Neuronal stem cell (in vitro differentiated cells): ENCODE measurements at places on chromosomes 4 and X.

- DNase-seq = peak; percentile 29
Measured at GRCh38 chr4:158624889-158625478, 46.7 kb downstream of the C4orf46 start.

- no peak for DNase-seq
Measured at GRCh38 chrX:53939127-53939526, 105.1 kb downstream of the PHF8 start.

DNA sequence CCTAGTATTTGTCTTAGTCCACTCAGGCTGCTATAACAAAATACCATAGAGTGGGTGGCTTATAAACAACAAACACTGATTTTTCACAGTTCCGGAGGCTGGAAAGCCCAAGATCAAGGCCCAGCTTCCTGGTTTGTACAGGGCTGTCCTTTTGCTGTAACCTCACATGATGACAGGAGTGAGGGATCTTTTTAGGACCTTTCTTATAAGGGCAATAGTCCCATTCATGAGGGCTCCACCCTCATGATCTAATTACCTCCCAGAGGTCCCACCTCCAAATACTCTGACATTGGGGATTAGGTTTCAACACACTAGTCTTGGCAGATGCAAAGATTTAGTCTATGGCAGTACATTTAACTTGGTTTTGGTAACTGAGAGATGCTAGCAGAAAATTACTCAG, 20.9 kb downstream of the GPAT3 start:
- DNase-seq = no peak

DNA sequence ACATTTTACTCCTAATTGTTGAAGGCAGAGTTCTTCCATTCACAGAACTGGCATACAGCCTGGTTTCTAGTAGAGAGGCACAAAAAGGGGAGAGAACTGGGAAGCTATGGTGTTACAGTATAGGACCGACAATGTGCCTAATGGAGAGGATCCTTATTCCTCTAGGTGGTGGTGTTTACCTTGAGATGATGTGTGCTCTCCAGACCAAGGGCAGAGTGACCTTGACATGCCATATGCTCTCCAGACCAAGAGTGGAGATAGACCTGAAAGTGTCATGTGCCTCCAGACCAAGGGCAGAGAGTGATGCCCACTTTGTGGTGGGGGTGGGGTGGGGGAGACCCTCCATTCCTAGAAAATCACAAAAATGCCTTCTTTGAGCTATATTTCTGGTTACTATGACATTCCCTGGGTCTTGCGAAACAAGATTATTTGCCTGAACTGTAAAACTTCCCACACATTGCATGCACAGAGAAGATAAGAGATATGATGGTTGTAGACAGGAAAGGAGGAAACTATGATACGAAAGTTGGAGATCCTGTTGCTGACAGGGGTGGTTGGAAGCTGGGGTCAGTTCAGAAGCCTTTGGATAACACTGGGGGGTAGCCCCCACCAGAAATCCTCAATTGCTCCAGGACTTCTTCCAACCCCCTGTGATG, 119.7 kb downstream of the TEX13C start:
- DNase-seq = no peak

DNA sequence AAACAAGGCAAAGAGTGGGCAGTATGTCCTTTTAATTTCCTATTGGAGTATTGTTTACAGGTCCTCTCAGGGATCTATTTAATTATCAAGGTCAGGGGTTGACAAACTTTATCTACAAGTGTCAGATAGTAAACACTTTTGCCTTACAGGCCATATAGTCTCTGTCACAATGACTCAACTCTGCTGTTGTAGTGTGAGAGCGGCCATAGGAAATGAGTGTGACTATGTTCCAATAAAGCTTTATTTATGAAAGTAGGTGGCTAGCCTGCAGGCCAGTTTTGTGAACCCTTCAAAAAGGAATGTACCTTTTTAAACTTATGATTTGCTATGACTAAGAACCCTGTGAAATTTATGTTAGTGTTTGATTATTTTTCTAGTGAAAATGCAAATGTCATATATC, 156.1 kb downstream of the GPAT3 start:
- no peak for DNase-seq

DNA sequence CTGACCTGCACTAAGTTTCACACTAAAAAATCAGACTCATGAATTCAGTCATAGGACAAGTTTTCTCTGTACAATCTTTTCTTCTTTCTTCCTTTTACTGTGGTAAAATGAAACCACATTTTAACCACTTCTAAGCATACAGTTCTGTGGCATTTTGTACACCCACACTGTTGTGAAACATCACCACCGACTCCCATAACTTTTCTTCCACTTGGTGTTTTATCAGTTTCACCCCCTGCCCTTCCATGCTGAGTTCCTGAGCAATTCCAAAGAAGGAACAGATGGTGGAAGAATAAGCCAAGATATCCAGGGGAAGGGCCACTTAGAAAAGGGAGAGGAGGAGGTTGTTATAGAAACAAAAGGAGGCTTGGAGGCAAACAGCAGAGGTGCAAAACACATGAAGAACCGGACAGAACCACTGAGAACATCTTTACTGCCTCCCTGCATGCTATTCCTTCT, 22.6 kb downstream of the SLC25A4 start:
- no peak for DNase-seq

- no peak for DNase-seq
Measured at GRCh38 chrX:71067089-71067488, 1.0 kb downstream of the SNX12 start.

- no peak for DNase-seq
Measured at GRCh38 chr4:23911675-23912455, 22.0 kb upstream of the PPARGC1A start.

GRCh38 chr4:182741914-182742313, 175.3 kb downstream of the DCTD start:
- DNase-seq = no peak

- no peak for DNase-seq
Measured at GRCh38 chr4:100738196-100739165, 220.7 kb upstream of the EMCN start.

DNA sequence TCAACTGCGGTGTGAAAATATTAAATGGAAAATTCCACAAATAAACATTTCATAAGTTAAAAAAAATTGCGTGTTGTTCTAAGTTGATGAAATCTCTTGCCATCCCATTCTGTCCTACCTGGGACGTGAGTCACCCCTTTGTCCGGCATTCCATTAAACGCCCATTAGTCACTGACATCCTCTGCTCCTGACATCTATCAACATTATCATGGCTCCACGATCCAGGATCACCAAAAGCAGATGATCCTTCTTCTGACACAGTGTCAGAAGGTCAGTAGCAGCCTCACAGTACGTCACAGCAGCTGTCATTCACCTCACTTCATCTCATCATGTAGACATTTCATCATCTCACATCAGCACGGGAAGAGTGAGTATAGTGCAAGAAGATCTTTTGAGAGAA, 125.7 kb downstream of the ZNF827 start:
- DNase-seq = no peak

DNA sequence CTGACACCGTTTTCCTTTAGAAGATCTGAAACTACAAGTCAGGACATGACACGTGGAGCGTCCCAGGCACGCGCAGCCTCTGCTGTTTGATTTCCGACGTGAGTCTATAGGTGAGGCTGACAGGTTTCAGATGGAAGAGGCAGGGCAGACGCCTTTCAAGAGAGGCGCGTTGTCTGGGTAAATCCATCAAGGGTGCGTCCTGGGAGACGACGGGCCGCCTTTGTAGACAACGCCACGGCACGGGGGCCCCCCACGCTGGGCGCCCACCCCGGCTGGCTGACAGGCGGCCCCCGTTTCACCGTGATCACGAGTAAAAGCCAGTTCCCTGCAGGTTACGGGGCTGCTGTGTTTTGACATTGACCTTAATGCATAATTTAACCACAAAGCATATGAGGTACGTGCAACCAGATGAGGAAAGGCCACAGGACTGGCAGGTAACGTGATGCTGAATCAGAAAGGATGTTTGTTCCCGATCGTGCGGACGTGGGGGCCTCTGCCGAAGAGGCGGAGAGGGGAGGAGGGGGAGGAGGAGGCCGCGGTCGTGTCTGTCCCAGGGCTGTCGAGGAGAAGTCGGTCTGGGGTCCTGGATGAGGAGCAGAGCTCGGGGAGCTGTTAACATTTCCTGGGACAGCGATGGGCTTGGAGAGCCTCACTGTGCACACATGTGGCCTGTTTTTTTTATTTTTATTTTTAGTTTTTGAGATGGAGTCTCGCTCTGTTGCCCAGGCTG, 51.1 kb upstream of the PPP2R3B start:
- no peak for DNase-seq

DNA sequence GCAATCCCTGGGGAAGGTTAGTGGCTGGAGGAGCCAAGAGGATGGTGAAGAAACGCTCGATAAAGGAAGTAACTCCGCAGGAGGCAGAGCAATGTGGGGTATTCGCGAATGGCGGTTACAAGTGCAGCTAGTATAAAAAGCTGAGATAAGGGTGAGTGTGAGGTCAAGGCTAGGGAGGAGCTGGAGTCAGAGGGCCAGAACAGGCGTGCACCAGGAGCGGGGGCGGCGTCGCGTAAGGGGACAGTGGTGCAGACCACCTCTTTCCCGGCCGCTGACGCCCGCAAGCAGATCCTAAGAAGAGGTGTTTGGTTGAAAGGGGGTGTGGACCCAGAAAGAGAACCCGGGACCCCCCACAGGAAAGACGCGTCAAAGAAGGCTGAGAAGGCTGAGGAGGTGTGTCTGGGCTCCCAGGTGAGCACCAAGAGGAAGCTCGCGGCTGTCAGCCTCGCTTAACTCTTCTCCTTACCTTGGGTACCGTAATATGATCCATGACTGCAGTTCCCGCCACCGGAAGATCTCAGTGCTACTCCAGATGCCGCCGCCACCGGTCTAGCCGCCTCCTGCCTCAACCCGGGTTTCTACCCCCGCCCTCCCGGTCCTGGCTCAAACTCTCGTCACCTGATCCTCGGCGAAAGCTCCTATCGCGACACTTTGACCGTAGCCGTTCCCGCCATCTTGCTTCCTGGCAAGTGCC, at the start of gene MTMR8:
TSS of gene MTMR8 (minus strand) at position 579 of the 694 bp plus-strand sequence. CDS start at position 490, 89 bp downstream.
- peak; percentile 54 for DNase-seq

DNA sequence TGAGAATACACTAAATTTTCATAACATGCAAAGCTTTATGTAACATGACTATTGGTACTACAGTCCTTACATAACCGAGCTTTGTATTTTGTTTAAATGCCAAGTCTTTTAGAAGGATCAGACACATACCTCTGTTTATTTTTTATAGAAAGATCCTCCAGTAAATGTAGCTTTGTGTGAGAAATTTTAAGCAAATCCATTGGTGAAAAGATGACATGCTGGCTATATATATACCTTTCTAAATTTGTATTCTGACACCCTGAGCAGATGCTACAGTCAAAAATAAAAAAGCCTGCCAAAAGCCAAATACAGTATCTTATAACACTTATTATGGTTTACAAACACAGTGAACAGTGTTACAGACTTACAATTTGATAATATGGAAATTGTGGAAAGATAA, at the start of gene YIPF7:
TSS of gene YIPF7 (minus strand) at position 201 of the 400 bp plus-strand sequence. CDS start 1,525 bp downstream, outside the sequence.
- DNase-seq = no peak

DNA sequence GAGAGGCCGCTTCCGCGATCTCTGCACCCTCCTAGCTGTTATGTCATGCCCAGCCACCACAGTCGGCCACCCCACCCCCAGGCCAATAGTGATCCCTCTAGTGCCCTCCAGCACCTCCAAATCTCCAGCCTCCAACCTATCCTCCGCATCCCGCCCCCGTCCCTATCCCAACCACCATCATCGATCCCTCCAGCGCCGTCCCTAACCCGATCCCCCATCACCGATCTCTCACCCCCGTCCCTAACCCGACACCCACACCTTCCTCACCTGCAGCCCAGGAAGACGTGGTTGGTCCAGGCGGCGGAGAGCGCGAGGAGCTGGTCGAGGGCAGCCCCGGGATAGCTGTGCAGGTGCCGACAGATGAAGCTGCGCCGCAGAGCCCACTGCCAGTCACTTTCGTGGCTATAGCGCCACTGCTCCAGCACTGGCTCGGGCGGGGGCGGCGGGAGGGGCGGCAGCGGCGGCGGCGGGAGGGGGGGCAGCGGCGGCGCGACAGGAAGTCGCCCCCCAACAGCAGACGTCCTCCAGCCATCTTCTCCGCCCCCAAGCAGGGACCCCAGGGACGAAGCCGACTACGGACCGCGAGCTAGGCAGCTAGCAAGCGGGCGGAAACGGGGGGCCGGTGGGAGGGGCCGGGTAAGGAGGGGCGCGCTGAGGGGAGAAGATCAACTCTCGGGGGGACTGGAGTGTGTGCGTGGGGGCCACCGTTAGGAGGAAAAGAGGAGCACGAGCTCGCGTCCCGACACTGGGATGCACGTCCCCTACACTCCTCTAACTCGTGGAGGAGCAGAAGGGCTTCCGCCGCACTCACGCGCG, 552 bp downstream of the NKRF start:
- no peak for DNase-seq

DNA sequence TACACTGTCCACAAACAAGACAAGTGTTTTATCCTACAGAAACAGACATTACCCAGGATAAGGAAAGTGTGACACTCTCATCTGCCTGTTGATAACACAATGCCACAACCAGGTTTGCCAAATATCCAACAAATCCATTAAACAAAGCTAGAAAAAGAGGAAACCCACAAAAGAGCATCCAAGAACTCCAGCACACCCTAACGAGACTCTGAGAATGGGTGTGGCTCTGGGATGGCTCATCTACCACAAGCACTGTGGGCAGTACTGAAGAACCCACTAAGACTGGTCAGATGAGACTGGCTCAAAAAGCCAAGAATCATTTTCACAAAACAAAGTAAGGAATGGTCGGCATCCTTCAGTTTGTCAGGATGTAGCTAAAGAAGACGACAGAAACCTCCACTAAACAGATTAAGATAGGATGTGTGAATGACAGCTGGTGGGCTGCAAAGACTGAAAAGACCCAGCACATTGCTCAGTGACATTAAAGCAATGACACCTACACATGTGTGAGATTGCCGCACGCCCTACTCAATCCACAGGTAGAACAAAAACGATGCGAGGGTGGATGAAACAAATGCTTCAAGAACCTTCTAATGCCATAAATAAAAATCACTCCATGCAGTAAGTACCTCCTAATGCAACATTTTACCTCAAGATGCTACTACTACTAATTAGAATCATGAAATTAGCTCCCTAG, 14.7 kb downstream of the ATP8A1 start:
- DNase-seq = no peak

GRCh38 chr4:102843273-102843672, 15.9 kb upstream of the UBE2D3 start:
- DNase-seq = no peak

- DNase-seq = no peak
Measured at GRCh38 chr4:181345931-181346330, 897.3 kb upstream of the TENM3 start.

DNA sequence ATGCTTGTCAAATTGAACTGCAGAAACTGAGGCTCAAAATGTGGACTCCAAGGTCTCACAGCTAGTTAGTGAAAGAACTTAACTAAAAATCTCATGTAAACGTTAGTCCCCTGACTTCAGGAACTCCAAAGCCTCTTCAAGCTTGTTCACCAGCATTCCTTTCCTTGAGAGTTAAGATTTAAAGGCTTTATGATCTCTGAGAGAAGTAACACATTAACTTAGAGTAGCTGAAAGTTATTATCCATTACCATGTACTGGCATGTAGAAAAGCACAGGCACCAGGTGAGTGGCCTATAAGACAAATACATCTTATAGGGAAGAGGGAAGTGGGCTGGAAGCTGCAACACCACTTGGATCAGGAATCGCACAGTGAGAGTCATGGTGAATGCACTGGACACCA, 15.3 kb downstream of the PARM1 start:
- no peak for DNase-seq
